Fibroblast of skin of back (primary cell): ENCODE measurements at places on chromosomes 2 and 18.
A peak's percentile ranks its signal among the peaks of the same experiment; 100 is the strongest.

DNA sequence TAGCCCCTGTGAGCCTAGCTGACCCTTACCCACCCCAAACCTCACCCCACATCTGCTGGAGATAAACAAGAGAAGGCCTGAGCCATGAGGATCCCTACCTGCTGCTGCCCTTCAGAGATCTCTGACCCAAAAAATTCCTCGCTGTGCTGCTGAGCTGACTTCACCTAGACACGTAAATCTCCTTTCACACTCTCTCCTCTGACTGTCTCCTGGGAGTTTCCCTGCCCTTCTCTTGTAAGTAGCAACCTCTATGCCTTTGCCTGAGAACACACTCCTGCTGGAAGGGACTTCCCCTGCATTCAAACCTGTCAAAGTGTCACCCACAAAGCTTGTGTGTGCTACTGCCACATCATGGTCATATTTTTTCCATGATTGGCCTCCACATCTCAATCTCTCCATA is 134.2 kb upstream of the NOL4 start:
- no peak for DNase-seq

DNA sequence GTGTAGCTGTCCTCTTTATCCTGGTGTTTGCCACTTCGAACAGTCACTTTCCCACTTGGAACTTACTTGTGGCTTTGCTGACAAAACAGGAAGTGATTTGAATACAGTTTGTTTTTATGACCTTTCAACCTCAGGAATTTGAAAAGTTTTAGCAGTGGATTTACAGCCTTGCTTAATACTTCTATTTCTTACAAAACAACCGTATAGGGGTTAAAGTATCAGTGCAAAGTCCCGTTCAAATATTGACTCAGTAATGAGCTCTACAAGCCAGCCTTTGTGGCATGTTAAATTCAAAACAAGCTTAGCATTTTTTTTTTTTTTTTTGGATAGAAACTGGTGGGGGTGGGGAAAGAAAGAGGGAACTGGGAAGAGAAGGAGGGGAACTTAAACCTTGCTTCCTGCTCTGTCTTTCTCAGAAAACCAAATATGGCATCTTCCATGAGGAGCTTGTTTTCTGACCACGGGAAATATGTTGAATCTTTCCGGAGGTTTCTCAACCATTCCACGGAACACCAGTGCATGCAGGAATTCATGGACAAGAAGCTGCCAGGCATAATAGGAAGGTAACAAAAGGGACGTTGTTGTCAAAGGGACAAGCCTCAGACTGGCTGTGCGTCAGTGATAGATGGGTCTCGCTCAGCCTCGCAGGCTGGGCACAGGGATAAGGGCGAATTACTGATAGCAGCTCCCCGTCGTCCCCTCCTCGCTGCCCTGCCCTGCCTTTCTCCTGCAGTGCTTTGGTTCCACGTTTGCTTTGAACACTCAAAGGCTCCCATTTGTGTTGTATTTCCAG is at the start of gene HNMT:
HNMT (plus strand) TSS at position 408 of the 793 bp plus-strand sequence; CDS start at position 427, 19 bp downstream.
- peak; percentile 70 for DNase-seq

- peak; percentile 30 for DNase-seq
Observed at GRCh38 chr2:200065477-200065876, 110.1 kb downstream of the MAIP1 start.

DNA sequence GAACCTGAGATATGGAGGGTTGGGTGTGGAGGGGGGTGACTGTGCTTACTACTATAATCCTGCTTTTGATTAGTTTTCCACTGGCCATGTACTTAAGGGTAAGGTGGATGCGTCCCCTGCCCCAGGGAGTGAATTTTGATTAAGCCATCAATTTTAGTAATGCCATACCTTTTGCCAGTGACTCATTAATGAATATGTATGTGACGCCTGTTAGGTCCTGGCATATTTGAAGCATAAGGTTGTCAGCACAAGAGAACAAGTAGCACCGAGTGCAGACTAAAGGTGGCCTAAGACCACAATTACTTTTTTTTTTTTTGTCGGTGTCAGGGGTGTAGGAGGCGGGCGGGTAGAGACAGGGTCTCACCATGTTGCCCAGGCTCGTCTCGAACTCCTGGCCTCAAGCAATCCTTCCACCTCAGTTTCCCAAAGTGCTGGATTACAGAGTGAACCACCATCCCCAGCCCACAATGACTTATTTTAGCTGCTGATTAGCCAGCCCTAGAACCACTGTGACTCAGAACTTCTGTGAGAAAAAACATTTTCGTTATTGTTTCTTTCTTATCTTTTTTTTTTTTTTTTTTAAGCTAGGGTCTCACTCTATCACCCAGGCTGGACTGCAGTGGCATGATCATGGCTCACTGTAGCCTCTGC is 7.0 kb downstream of the TANC1 start:
- no peak for DNase-seq

DNA sequence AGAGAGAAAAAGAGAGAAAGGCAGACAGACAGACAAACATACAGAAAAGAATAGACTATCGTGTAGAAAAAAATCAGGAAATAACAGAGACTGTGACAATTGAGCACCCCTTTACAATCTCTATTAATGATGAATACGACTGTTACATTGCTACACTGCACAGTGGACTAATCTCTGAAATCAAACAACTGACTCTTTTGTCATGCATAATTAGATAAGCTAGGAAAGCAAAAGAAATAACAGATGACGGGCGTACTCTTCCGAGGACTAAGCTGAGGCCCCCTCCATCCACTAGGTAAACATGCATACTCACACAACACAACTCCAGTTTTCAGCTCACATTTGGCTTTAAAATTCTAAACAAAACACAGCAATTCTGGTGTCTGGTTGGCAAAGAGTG is 267.0 kb downstream of the NOL4 start:
- no peak for DNase-seq

GRCh38 chr2:232299084-232299483 is 79.5 kb upstream of the ALPP start:
- no peak for DNase-seq

DNA sequence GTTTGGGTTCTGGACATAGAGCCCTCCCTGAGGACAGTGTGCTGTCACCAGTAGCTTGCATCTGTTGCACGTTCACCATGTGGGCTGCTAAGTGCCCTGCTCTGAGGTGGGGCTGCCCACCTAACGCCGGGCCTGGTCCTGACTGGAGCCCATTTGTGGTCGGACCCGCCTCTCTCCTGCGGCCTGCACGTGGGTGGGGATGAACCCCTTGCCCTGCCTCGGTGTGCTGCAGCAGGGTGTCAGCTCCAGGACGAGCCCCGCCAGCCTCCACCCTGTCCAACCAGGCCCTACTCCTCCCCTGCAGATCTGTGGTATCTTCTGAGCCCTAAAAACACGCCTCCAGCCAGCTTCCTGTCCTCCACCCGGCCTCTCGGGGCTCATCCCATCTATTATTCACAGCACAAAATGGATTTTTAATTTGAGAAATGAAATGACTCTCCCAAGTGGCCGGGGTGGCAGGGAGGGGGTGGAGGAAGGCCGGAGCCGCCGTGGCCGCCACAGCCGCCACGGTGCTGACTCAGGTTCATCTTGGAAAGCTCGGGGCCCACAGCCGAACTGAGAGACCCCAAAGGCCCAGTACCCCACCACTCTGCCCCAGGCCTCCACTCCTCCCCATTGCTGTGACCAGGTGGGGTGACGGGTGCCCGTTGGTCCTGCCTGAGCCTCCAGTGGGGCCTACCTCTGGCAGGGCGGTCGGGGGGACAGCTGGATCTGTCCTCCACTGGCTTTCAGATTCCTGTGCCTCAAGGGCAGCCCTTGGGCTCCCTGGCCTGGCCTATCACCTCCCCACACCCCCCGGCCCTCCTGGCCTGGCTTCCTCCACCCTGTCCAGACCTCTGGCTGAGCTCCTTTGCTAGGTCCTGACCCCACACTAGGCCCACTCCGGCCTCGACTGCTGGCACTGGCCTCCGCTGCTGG is 2.8 kb upstream of the ECEL1 start:
- DNase-seq, result no peak

GRCh38 chr2:42495611-42496010 is 1.8 kb upstream of the KCNG3 start:
- DNase-seq, result no peak

GRCh38 chr2:178947006-178947405 is 102.9 kb downstream of the CCDC141 start:
- no peak for DNase-seq

GRCh38 chr2:112811276-112811831 is 25.2 kb downstream of the IL1B start:
- DNase-seq, result no peak

- DNase-seq, result no peak
Observed at GRCh38 chr18:31680831-31681568, 3.4 kb downstream of the B4GALT6 start.

- peak; percentile 77 for DNase-seq
Observed at GRCh38 chr2:177332026-177332991, 60.3 kb upstream of the AGPS start.

GRCh38 chr2:238502088-238502810 is 75.5 kb downstream of the ASB1 start:
- no peak for DNase-seq

- peak; percentile 35 for DNase-seq
Observed at GRCh38 chr2:67616749-67617148, 219.6 kb downstream of the ETAA1 start.

DNA sequence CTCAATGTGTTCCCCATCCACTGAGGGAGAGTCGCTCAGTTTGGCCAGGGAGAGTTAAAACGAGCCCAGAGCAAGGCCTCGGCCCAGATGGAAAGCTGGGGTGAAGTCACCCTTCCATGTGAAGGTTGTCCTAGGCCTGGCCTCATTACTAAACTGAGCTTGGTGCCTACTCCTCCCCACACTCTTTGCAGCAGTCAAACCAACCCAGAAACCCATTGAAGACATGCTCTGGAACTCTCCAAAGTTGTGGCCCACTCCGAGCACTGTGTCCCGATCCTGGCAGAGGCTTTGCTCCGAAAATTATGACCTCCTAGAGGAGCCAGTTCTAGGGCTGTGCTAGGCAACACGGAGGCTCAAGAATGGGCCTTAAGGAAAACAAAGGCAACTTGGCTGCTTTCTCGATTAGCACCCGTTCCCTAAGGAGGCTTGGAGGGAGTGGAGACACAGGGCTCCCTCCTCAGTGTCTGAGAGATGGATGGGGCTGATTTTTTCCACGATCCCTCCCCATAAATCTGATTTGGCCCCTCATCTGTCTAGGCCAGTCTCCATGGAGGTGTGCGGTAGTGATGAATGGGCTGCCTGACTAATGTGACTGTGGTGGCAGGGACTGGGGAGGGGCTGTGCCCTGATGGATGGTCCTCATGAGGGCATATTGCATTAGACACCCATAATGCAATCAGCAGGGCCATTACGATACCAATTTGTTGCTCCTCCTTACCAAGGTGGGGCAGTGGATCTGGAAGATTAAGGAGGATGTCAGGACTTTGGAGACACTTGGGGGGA is 11.7 kb upstream of the CYP26B1 start:
- DNase-seq, result no peak

DNA sequence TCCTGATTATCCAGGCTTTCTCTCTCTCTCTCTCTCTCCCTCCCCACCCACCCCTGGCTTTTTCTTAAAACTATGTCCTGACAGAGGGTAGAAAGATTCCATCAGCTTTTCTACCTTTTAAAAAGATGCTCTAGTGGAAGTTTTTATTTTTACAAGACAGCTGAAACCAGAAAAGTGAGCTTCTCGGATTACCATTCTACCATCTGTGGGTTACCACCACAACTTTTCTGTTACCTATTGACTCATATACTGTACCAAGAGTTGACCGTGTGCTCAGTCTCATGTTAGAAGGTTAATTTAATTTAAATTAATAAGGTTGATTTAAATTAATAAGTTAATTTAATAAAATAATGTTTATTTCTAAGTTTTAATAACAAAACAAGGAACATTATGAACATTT is 137.6 kb downstream of the UPP2 start:
- no peak for DNase-seq

- no peak for DNase-seq
Observed at GRCh38 chr2:202299712-202300111, 34.1 kb downstream of the NOP58 start.
